Activated CD8-positive, alpha-beta T cell treated with anti-CD3 and anti-CD28 coated beads for 36 hours (primary cell): ENCODE measurements at places on chromosomes 11 and 22. TPM values are rescaled to one million over a fixed set of nuclear protein-coding genes. Genes with fewer than 3 reads are reported as not detected.

- DNase-seq, result no peak
Observed at GRCh38 chr11:70555078-70555477, 156.7 kb downstream of the CTTN start.

- no peak for DNase-seq
Observed at GRCh38 chr11:42802201-42802899, 509.4 kb upstream of the API5 start.

GRCh38 chr11:75430714-75431532 lies 2.1 kb downstream of the KLHL35 start:
- DNase-seq, result no peak

DNA sequence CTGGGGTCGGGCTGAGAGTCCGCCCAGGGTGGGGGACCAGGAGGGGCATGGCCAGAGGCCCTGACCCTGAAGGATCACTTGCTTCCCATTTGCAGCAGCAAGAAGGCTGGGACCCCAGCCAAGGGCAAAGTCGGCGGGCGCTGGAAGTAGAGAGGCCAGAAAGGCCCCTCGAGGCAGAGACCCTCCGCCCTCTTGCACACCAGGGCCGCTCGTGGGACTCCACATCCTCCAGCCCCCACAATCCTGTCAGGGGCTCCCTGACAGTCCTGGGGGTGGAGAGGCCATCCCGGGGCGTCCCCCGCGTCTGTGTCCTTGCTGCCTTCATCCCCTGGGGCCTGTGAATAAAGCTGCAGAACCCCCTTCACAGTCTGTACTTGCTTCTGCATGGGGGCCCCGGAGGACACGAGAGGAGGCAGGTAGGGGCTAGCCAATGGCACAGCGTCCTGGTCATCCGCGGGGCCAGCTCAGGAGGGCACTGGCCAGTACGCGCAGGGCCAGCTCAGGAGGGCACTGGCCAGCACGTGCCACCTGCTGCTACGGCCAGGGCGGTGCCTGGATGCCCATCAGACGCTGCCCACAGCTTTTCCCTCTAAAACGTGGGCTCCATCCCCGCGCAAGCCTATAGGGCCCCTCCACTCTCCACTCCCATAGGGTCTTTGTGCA lies 8.7 kb upstream of the MRPL23 start:
- peak; percentile 1 for DNase-seq

DNA sequence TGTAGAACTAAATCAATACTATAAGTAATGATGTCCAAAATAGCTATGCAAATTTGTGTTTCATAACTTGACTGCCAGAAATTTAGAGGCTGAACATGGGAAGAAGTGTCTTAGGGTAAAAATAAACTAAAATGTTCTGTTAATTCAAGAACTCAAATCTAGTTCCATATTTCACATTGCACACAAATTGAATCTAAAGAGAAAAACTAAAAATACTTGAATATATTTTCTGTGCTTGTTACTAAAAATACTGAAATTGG lies 43.5 kb downstream of the FANCF start:
- no peak for DNase-seq

GRCh38 chr22:20591660-20592310 lies 84.4 kb downstream of the MED15 start:
- no peak for DNase-seq

GRCh38 chr11:34987617-34988016 lies 71.2 kb downstream of the PDHX start:
- DNase-seq, result no peak

GRCh38 chr11:112270551-112271180 lies 10.0 kb upstream of the PLET1 start:
- no peak for DNase-seq

DNA sequence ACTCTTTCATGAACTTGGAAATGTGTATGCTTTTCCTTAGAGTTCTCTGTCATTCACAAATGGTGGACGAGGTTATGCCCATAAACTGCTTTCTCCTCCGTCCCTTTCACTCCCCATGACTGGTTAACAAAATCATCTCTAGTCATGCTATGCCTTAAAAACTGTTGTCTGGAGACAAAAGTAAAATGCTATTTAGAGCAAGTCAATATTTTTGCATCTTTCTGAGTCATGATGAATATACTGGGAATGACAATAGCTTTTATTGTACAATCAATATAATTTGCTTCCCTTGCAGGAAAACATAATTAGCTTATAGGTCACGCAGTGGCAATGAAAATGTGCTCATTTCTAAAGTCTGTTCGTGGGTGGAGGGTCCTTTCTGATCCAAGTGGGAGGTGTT lies 216.7 kb upstream of the SORL1-AS1 start:
- DNase-seq, result no peak

- DNase-seq, result no peak
Observed at GRCh38 chr11:116742104-116742503, 30.7 kb downstream of the BUD13 start.

- no peak for DNase-seq
Observed at GRCh38 chr11:64535811-64536210, 55.2 kb upstream of the SLC22A12 start.

Gene OR52H1
- not detected for total RNA-seq

Gene HSPB2
- not detected for total RNA-seq

Gene DBX1
- not detected for total RNA-seq

Gene MUC6
- total RNA-seq, result not detected
